ENCODE measurements at places on chromosomes 12 and 14.

GRCh38 chr14:95475540-95476240 is 40.8 kb downstream of the SYNE3 start:
- no peak for DNase-seq

DNA sequence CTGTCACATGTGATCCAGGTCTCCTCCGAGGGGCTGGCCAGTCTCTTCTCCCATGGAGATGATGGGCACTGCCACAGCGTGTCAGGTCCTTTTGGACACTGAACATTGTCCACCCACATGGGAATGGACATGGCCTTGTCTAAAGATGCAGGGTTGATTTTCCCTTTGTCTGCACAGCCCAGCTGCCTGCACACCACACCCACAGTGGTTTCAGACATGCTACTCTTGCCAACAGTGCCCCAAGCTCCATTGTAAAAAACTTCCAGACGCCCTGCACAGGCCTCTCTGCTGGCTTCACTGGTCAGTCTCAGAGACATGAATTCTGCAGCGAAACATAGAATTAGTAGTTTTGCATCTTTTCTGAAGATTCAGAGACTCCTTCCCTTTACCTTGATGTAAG is 18.5 kb downstream of the CD163 start:
- no peak for DNase-seq

DNA sequence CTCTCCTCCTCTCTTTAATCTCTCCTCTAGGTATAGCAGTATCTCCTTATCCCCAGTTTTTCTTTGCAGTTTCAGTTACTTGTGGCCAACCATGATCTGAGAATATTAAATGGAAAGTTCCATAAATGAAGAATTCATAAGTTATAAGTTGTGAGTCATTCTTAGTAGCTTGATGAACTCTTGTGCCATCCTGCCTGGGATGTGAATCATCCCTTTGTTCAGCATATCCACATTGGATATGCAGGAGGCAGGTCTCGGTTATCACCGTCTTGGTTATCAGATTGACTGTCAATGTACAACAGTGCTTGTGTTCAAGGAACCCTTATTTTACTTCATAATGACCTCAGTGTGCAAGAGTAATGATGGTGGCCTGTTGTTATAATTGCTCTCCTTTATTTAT is 134.0 kb downstream of the TMEM117 start:
- no peak for DNase-seq

DNA sequence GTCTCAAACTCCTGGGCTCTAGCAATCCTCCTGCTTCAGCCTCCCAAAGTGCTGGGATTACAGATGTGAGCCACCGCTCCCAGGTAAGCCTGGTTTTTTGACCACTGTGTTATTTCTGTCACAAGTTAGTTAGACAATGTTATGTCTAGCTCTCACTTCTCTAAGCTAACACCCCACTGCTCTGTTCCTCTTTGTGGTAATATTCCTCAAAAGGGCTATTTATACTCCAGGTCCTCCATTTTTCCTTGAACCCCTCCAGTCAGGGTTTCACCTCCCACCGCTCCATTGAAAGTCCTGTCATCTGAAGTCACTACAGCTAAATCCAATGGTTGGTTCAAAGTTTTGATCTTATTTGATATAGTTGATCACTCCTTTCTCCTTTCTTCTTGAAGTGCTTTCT is 5.1 kb downstream of the IRAK3 start:
- DNase-seq = no peak

DNA sequence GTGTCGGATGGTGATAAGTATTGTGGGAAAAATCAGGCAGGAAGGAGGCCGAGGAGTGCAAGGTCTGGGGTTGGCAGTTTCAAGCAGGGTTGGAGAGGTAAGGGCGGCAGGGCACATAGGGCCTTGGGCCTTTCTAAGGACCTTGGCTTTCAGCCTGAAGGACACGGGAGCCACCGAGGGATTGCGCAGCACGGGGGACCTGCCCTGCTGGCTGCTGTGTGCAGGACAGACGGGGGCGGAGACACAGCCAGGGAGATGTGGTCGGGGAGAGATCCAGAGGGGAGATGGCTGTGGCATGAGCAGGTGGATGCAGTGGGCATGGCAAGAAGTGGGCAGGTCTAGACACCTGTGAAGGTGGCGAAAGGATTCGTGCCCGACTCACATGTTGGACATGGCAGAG is 14.7 kb downstream of the OTUB2 start:
- DNase-seq = no peak
